ENCODE measurements at places on chromosomes 12 and 14. TPM values are rescaled to one million over a fixed set of nuclear protein-coding genes. Genes with fewer than 3 reads are reported as not detected.

DNA sequence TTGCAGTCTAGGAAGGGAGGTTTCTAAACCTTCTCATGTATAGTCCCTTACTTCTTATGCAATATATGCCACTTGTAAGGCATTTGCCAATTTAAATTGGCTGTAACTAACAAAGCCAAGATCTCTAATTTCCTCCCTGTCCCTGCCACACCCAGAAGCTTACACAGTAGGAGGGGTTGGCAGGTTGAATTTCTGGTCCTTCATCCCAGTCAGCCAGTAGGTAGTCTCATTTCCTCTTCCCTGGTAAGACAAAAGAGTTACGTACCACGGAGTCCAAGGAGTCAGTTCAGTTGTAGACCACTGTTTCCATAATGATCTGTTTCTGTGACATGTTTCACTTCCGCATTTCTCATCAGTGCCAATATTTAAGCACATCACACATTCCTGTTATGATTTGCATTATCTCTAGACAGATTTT is 47.0 kb upstream of the PLBD1 start:
- peaks cover 4% of the 10 kb centered on the region for H3K27me3 ChIP-seq
- H3K4me1 ChIP-seq, result no peaks in the 10 kb centered on the region
- no peak for DNase-seq
- H3K27ac ChIP-seq, result no peak overlapping the region
- no peaks in the 10 kb centered on the region for H3K36me3 ChIP-seq

DNA sequence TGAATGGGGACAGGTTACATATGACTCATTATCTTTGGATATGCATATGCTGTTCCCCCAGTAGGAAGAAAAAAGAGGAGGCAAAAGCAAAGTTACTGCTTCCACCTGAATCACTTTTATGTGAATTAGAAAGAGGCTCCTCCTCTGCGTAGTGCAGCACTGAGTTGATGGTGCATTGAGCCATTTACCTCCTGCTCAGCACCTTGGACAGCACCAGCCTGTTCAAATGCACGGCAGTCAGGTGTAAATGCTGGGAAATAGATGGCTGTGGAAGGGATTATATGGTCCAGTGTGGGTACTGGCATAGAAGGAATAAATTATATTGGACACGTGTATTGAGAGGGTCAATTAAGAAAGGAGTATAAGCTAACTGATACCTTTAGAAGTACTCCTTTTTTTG is 541.9 kb upstream of the SEL1L start:
- DNase-seq, result peak; percentile 20
- H3K36me3 ChIP-seq, result no peaks in the 10 kb centered on the region
- no peak overlapping the region for H3K27ac ChIP-seq
- H3K4me1 ChIP-seq, result no peaks in the 10 kb centered on the region
- no peaks in the 10 kb centered on the region for H3K27me3 ChIP-seq

- no peaks in the 10 kb centered on the region for H3K4me1 ChIP-seq
- no peak overlapping the region for H3K4me3 ChIP-seq
- no peaks in the 10 kb centered on the region for H3K36me3 ChIP-seq
- DNase-seq, result no peak
- no peak overlapping the region for H3K27ac ChIP-seq
- no peaks in the 10 kb centered on the region for H3K27me3 ChIP-seq
These were observed 88.9 kb upstream of the BTG1 start for GRCh38 chr12:92234533-92234932.

DNA sequence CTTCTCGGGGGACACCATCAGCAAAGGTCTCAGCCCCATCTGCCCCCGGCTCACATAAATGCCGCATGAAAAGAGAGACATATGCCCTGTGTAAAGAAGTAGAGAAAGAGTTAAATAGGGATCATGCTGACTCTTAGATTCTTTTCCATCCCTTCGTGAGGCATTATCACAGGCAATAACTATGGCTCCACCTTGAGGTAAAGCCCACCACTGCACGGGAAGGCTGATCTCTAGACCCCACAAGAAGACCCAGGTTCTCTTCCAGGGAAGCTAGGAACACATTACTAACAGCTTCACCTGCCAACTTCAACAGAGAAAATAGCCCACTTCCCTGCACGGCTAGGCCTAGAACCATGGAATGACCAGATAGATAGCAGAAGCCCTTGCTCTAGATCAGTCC is 14.1 kb upstream of the NOP2 start:
- peaks cover 87% of the 10 kb centered on the region for H3K36me3 ChIP-seq
- DNase-seq, result no peak
- H3K4me3 ChIP-seq, result no peak overlapping the region
- no peaks in the 10 kb centered on the region for H3K4me1 ChIP-seq
- no peaks in the 10 kb centered on the region for H3K27me3 ChIP-seq

DNA sequence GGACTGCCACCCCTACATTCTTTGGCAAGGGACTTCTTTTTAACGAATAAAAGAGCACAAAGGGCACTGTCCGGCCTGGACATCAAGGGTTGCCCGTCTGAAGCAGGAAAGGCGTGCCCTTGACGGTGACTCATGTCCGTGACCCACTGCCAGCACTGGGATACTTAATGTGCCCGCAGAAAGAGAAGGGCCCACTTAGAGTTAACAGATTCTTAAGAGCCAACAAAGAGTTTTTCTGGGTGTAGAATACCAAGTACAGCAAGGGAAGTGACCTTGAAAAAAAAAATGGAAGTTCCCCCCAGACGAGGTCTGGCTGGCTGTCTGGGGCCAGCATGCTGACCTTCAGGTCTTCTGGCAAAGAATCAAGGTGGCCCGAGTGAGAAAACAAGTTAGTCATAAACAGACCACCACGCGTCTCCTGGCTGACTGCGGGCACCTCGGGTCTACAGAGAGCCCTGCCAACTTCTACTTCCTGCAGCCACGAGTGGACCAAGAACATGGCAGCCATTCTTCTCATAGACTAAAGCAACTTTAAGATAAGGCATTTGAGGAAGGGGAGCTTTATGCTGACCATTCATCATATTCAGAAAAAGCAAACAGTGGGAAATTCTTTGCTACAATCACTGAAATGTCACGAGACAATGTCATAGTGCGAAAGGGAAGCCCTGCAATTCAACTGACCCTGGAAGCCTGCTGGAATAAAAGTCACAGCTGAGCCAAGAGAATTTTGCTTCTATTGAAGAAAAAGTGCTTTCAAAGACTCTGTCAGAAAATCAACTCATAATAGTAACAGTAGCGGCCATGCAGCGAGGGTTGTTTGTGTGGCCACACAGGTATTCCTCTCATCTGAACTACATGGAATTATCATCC is 10.5 kb upstream of the SELPLG start:
- H3K36me3 ChIP-seq, result peaks cover 57% of the 10 kb centered on the region
- peaks cover 78% of the 10 kb centered on the region for H3K4me1 ChIP-seq
- H3K27me3 ChIP-seq, result no peaks in the 10 kb centered on the region
- DNase-seq, result peak; percentile 65
- H3K27ac ChIP-seq, result no peak overlapping the region

DNA sequence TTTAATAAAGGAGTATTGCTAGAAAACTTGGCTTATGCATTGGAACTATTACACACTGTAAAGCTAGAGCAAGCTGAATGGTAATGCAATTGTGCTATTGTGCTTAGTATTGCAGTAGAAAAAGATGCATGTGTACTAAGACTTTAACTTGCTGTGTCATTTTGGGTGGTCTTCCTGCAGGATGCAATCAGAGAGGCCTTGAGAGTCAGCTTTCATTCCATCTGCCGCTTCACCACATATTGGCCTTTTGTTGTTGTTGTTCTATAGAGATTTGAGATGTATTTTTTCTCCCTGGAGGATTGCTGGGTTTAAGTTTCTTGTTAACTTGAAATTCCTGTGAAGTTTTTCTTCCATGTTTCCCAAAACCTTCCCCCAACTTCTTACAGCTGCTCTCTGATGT is 449.7 kb downstream of the TMTC2 start:
- H3K27ac ChIP-seq, result no peak overlapping the region
- H3K27me3 ChIP-seq, result no peaks in the 10 kb centered on the region
- no peaks in the 10 kb centered on the region for H3K36me3 ChIP-seq
- DNase-seq, result no peak
- no peaks in the 10 kb centered on the region for H3K4me1 ChIP-seq

DNA sequence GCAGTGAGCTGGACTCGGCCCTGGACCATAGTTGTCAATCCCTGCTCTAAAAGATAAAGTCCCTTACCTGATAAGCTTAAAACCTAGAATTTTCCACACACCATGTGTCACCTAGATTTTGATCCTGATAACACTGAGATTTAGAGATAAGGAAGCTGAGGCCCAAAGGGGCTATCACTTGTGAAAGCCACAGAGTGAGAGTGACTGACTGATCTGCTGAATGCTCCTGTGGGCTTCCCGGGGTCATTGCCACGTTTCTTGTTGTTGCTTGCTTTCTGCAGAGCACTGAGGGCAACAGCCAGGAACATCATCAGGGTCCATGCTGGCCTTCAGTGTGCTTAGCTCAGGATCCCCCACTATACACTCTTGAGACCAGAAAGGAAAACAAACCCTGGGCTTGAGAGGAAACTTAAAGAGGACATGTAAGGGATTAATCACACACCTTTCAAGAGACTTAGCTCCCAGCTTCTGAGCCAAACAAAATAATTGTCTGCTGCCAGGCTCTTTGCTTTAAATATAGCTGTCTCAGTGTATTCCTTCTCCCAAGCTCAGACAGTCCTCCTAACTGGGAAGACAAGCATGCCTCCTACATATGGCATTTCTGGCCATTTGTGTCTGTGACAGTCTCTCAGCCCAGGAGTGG is 82.6 kb upstream of the ARHGAP5 start:
- no peak overlapping the region for H3K4me3 ChIP-seq
- H3K27ac ChIP-seq, result no peak overlapping the region
- DNase-seq, result peak; percentile 49

GRCh38 chr14:102050625-102051024 is 36.2 kb downstream of the HSP90AA1 start:
- peaks cover 6% of the 10 kb centered on the region for H3K4me1 ChIP-seq
- no peak overlapping the region for H3K27ac ChIP-seq
- H3K27me3 ChIP-seq, result no peaks in the 10 kb centered on the region
- DNase-seq, result peak; percentile 60

- H3K4me1 ChIP-seq, result no peaks in the 10 kb centered on the region
- DNase-seq, result no peak
- H3K36me3 ChIP-seq, result no peaks in the 10 kb centered on the region
These were observed 715 bp upstream of the SLC10A1 start for GRCh38 chr14:69797573-69798338.

GRCh38 chr14:105063056-105063455 is 2.2 kb downstream of the GPR132 start:
- no peaks in the 10 kb centered on the region for H3K27me3 ChIP-seq
- H3K4me1 ChIP-seq, result no peaks in the 10 kb centered on the region
- no peak overlapping the region for H3K27ac ChIP-seq
- DNase-seq, result no peak

DNA sequence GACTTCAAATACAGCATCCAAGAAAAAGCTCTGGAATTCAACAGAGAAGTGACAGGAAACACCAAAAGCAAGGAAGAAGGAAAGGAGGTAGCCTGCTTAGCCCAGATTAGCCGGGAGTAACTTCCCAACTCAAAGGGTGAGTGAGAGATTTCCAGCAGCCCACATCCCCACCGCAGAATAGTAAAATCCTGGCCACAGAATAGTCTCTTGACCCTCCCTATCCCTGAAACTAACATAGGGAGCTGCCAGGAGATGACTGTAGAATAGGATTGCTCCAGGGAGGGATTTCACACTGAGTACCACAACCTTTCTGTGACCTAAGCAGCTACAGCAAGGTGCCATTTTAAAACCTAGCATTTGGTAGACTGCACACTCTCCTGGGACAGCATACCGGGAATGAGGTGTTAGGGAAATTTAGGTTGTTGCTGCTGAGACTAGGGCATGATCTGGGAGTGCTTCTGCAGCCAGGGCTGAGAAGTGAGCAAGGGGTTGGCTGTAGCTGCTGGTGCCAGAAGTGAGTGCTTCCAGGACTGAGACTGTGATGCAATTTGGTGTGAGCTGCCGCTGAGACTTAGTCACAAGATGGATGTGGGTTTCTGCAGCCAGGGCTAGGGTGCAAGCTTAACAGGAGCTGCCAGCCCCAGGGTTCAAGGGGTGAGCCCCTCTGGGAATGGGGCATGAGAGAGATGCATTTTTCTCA is 66.0 kb downstream of the TMTC3 start:
- H3K36me3 ChIP-seq, result 0 out of 2 replicates have a peak, but pooled peaks cover under 1% of the 10 kb centered on the region
- H3K27me3 ChIP-seq, result no peaks in the 10 kb centered on the region
- peak overlapping the region; percentile 78 for H3K27ac ChIP-seq
- H3K4me1 ChIP-seq, result peaks cover 29% of the 10 kb centered on the region

- no peak for DNase-seq
- H3K27ac ChIP-seq, result no peak overlapping the region
- no peaks in the 10 kb centered on the region for H3K36me3 ChIP-seq
- H3K4me1 ChIP-seq, result no peaks in the 10 kb centered on the region
These were observed 224.1 kb upstream of the TMEM132C start for GRCh38 chr12:128042825-128043224.

DNA sequence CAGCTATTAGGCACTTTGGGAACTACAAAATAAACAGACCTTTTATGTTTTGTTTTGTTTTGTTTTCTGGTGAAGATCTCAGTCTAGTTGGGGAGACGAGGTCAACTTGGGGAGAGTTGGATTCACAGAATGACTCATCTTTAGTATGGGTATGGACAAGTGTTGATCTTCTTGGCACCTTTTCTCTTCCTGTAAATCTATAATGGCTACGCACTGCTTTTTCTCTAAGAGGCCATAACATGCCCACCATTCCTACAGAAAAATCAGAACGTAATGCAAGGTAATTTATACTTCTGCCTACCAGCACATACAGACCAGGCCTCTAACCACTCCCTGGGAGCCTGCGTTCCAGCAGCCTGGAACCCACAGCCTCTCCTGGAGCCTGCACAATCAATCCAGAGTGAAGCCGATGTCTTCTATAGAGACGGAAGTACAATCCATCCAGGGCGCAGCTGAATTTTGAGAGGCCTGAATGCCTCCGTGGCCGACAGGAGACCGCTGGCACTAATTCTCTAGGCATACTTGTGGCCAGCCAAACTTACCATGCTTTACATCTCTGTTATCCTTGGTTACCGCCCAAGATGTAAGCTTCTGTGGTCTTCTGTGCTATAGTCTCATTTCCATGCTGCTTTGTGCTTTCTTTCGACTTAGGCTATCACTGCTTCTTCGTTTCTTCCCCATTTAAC is 717 bp downstream of the PPHLN1 start:
- no peaks in the 10 kb centered on the region for H3K27me3 ChIP-seq
- peak overlapping the region; percentile 93 for H3K4me3 ChIP-seq
- peak; percentile 73 for DNase-seq
- peak overlapping the region; percentile 71 for H3K27ac ChIP-seq
- H3K36me3 ChIP-seq, result peaks cover 3% of the 10 kb centered on the region
- peaks cover 12% of the 10 kb centered on the region for H3K4me1 ChIP-seq

APAF1 gene
- 23.4 TPM for total RNA-seq

DIO2 gene
- total RNA-seq, result 31.5 TPM

OVCH1 gene
- 0.13 TPM for total RNA-seq

AQP2 gene
- not detected for total RNA-seq

PZP gene
- not detected for total RNA-seq

CARMIL3 gene
- total RNA-seq, result not detected

ERBB3 gene
- 3.3 TPM for total RNA-seq

OR11H12 gene
- not detected for total RNA-seq
